ENCODE measurements at places on chromosomes 3 and 15.

GRCh38 chr3:22729981-22730380 is 473.1 kb upstream of the UBE2E2 start:
- DNase-seq, result no peak

GRCh38 chr15:56248311-56248992 is 4.8 kb upstream of the RFX7 start:
- no peak for DNase-seq

DNA sequence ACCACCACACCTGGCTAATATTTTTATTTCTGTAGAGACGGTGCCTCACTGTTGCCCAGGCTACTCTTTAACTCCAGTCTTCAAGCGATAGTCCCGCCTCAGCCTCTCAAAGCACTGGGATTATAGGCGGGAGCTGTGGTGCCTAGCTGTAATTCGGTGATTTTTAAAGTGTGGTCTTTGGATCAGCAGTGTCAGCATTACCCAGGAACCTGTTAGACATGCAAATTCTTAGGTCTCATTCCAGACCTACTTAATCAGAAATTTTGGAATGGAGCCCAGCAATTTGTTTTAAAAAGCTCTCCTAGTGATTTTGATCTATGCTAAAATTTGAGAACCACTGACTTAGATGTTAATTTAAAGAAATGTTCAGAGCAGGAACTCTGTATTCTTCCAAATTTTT is 51.9 kb downstream of the GOLM2 start:
- no peak for DNase-seq

GRCh38 chr15:88497109-88497765 is 29.7 kb downstream of the MRPS11 start:
- DNase-seq, result no peak

GRCh38 chr15:86743283-86743903 is 663.7 kb downstream of the AGBL1 start:
- DNase-seq, result peak; percentile 27

DNA sequence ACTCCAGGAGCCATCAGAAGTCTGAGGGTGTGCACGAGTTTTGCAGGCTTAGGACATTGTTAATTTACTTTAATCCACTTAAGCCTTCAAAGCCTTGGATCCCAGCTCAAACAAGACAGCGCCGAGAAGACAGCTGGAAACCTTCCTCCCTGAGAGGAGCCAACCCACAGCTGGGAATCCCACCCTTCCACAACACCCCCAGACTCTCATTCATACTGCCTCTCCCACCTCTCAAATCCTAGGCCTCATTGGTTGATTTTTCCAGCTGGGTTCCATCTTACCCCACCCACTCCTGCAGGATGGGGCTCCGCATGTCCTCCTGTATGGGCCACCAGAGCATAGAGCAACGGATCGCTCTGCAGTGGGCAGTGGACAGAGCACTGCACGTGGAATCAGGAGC is 80.4 kb downstream of the SEMA5B start:
- DNase-seq, result no peak

- no peak for DNase-seq
Measured at GRCh38 chr3:7917443-7918151, 584.0 kb upstream of the LMCD1 start.

DNA sequence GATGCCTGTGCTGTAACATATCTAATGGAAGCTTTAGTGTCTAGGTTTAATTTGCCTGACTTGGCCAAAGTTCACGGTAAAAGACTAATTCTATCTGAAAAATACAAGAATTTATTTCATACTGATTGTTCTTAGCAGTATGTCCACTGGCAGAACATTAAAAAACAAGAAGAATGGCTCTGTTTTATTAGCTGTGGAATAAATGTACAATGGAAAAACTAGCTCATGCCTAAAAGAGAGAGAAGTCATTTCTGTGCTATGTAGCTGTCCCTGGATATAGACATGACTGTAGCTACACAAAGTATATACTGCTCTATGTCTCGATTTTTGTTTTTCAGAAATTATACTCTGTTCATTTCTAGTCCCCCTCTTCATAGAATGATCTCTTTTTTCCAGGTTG is 13.9 kb upstream of the VGLL3 start:
- no peak for DNase-seq

- DNase-seq, result no peak
Measured at GRCh38 chr15:70584441-70584837, 178.9 kb downstream of the UACA start.

DNA sequence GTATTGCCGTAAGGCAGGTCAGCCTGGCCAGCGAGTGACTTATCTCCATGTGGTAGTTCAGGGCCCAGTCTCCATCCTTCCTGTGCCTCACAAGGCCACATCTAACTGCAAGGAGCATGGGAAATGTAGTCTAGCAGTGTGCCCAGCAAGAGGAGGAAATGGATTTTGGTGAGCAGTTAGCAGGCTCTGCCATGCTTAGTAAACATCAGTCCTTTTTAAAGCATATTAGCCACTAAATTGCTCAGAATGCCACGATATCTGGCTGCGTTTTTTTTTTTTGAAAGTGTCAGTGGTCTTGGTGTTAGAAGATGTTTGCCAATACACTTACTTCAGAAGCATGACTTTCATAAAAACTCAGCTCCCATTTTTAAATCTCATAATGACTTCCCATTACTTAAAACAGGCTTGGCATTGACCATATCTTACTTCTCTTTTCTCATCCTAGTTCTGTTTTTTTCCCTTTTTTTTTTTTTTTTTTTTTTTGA is 470.2 kb upstream of the TPRG1 start:
- DNase-seq, result no peak
